BJ (cell line): ENCODE measurements at places on chromosomes 12 and 14. TPM values are rescaled to one million over a fixed set of nuclear protein-coding genes. Genes with fewer than 3 reads are reported as not detected.

GRCh38 chr14:56119201-56119981, 1.2 kb downstream of the PELI2 start:
- no peak for DNase-seq

DNA sequence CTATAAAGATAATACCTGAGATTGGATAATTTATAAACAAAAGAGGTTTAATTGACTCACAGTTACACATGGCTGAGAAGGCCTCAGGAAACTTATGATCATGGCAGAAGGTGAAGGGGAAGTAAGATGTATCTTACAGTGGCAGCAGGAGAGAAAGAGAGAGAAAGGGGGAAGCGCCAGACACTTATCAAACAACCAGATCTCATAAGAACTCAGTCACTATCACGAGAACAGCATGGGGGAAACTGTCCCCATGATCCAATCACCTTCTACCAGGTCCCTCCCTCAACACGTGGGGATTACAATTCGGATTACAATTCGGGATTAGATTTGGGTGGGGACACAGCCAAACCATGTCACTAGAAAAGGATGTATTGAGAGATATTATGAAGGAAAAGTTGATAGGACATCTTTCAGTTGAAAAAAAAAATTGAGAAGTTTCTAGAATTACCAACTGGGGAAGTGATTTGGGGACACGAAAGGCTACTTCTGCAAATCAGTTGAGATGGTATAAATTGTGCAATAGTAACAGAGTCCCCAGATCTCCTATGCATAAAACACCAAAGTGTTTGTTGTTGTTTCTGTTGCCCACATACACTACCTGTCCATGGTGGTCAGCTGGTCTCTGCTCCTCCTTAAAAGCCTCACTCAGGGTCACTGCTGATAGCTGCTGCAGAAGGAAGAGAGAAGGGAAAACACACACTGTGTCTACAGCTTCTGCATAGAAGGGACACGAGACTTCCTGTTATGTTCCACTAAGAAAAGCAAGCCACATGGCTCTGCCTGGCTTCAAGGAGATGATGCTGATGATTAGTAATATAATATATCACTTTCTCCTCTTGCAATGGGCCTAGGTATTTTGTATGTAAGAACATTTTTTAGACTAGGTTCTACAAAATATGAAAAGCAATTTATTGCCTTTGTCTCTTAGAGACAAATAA, 465.5 kb downstream of the PDZRN4 start:
- DNase-seq, result no peak

GRCh38 chr14:69662636-69663299, 51.4 kb downstream of the SUSD6 start:
- DNase-seq, result no peak

DNA sequence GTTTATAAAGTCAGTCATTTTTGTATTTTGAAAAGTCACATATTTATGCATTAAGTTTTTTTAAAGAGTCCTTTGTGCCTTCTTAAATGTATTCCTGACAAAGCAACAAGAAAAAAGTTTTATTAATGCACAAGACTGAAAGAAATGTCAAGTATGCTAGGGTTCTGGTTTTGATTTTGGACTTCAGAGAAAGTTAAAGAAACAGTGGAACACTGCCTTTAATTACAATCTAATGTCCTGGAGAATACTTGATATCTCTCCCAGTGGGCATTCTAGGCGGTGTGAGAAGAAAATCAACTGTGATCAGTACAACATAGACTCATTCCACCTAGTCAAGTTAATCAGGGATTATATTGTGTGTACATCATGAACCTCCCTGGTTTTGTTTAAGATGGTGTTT, 49.9 kb downstream of the PRICKLE1 start:
- DNase-seq, result peak; percentile 20

DNA sequence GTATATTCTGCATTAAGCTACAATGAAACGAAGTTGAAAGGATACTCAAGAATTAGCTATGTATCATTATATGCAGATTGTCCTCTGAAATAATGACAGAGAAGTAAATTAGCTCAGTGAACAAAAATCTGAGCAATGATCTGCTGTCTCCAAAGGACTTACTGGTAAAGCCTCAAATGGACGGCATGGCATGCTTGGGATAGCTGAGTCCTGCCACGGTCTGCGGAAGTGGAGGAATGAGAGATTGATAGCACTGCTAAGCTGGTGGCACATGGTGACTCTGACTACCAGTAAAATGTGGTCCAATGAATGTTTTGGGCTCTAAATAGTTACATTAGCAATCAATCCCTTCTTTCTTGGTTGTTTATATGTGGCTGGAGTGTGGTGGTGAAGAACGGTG, 3.7 kb upstream of the DENND5B start:
- no peak for DNase-seq

DNA sequence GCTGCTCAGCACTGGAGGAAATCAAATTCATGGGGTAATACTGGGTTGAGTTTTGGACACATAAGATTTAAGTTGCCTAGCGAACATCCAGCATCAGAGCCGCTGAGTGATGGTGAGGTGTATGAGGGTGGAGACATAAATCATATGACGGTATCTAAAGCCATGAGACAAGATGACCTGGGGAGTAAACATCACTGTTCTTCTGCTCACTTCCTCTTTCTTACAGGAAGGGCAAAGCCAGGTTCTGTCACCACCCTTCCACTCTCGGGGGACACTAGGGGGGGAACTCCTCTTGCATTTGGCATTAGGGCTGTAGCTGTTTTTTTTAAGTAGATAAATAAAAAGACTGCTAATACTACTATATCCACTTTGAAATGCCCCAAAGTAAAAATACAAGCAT, 24.0 kb downstream of the PRDM4 start:
- no peak for DNase-seq

DNA sequence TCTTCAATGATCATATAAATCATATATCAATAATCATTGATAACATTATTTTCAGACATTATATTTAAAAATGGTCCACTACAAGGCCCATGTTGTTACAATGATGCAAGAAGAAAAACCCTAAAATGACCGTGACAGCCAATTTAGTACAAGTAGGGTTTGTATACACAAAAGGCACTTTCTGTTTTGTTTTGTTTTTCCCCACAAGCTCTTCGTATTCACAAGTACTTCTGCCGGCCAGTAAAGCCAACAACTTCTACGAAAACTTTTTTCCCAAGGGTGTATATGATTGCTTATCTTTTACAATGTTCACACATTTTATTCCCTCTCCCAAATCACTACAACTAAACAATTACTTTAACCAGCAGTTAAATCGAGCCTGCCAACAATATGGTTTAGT, 9.6 kb downstream of the PTPRB start:
- no peak for DNase-seq

- DNase-seq, result no peak
These were observed 1123.6 kb upstream of the SEL1L start for GRCh38 chr14:82657186-82657675.

GRCh38 chr12:30155001-30155730, 371.4 kb upstream of the TMTC1 start:
- DNase-seq, result no peak

DNA sequence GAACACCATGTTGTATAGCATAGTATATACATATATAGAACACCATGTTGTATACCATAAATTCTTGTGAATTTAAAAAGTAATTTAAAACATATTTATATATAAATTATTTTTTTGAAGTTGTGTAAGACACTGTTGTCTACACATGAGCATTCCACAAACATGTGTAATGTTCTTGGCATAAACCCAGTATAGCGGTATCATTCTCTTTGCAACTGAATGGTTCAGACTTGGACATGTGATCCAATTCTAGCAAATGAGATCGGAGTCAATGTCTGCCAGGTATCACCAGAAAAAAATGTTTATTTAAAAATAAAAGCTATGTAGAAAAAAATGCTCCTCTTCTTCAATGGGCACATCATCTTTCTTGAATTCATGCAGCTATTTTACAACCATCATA, 33.9 kb downstream of the CEP290 start:
- no peak for DNase-seq

GRCh38 chr14:40362856-40363255, 930.6 kb upstream of the FBXO33 start:
- no peak for DNase-seq

DNA sequence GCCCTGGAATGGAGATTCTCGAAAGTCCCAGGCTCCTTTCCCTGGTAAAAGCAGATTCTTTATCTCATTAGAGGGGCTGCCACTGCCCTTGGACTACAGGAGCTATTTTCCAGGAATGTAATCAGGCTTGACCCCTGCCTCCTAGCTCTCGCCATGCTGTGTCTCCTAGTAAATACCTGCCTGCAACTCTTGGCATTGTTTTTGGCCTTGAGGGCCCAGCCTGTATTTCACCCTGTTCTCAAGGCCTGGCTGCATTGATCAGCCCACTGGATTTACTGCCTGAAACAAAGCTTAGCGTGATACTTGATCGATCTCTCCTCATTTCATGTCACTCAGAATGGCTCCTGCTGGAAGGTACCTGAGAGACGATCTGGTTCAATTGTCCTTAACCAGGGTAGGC, 273.7 kb downstream of the CACNA1C start:
- no peak for DNase-seq

DNA sequence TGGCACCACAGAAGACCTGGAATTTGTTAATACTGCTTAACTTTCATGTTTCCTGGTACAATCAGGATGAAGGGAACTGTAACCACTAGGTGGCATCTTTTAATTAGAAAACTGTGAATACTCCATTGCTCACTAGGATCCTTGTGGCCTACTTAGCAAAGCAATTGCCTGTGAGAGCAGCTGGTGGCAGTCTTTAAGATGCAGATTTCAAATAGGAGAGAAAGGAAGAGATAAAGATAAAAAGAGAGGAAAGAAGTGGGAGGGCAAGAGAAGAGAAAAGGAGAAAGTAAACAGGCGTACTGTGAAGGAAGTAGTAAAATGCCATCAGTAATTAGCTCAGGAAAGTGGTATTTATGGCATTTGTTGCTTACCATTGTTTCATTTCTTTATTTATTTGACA, 114.5 kb downstream of the RAD51B start:
- no peak for DNase-seq

DNA sequence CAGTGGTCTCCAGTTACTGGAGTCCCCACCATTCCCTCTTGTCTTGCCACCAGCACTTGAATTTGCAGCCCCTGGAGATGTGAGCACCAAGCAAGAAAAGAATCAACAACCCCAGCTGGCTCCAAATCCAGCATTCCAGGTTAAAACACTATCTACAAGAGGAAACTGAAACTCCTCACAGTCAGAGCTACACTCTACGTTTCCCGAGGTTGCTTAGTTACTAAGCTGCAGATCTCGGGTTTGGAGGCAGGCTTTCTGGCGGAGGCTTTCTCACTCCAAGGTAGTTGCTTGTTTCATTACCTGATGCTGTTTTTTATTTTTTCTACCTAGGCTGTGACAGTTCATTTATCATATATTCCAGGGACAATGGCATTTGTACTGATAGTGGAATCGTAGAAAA, 248.1 kb downstream of the GLT1D1 start:
- DNase-seq, result no peak

- no peak for DNase-seq
These were observed 70.8 kb downstream of the NCOR2 start for GRCh38 chr12:124496584-124496983.

GRCh38 chr14:87567618-87568295, 425.2 kb downstream of the GALC start:
- DNase-seq, result no peak

DNA sequence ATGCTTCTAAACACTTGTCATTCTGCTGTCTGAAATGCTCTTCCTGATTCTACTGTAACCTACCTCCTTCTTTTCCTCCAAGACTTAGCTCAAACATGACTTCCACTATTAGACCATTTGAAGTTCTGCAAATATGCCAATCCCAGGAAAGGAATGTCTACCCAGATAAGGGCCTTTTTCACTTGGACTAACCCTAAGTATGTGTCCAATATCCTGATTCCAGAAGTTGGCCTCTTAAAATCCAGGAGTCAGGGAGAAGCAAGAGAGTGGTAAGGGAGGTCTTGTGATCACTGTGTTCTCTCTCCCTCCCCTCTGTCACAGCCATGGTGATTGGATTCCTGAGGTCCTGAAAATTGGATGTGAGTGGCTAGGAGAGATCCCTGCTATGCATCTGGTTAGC, 30.2 kb downstream of the ADCY6 start:
- DNase-seq, result no peak

DNA sequence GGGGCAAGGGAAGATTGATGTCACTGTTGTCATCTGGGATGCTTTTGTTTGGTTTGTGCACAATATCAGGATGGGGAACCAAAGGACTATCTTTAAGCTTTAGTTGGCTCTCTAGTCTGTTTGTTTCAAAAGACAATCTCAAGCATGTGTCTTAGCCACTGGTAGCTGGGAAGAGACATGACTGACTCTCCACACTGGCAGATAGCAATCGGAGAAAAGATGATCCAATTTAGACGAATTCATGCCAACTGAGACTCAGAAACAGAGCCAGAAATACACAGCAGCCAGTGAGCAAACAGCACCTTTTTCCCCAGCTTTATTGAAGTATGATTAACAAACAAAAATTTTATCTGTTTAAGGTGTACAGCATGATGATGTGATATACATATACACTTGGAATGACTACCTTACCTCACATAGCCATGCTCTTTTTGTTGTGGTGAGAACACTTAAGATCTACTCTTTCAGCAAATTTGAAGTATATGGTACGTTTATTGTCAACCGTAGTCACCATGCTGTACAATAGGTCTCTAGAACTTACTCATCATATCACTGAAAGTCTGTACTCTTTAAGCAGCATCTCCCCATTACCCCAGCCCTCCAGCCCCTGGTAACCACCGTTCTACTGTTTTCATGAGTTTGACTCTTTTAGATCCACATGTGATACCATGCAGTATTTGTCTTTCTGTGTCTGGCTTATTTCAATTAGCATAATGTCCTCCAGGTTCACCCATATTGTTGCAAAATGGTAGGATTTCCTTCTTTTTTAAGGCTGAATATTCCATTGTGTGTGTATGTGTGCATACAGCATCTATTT, 50.6 kb downstream of the DUSP16 start:
- no peak for DNase-seq

- no peak for DNase-seq
These were observed 68.3 kb upstream of the CPM start for GRCh38 chr12:69001251-69001650.

- no peak for DNase-seq
These were observed 14.4 kb downstream of the PRKCH start for GRCh38 chr14:61335671-61336275.

- no peak for DNase-seq
These were observed 46.5 kb downstream of the CCER1 start for GRCh38 chr12:90908465-90908864.

GRCh38 chr12:109775172-109775881, 57.9 kb downstream of the TRPV4 start:
- no peak for DNase-seq

GRCh38 chr12:127811988-127812387, 455.0 kb upstream of the TMEM132C start:
- DNase-seq, result peak; percentile 59

DGLUCY gene
- 14.3 and 18.9 TPM in 2 replicates for polyA plus RNA-seq

PRH2 gene
- 0.18 TPM in 1 of 2 replicates, not detected in the other for polyA plus RNA-seq

LRP1-AS gene
- polyA plus RNA-seq, result not detected in 2 replicates

CISTR gene
- polyA plus RNA-seq, result not detected in 2 replicates

CLEC6A gene
- not detected in 2 replicates for polyA plus RNA-seq

SLC41A2 gene
- 1.2 and 2.9 TPM in 2 replicates for polyA plus RNA-seq

OTUB2 gene
- 1.1 and 1.2 TPM in 2 replicates for polyA plus RNA-seq

ANKS1B gene
- 0.27 TPM in 2 replicates for polyA plus RNA-seq

TAS2R46 gene
- polyA plus RNA-seq, result 0.09 and 0.11 TPM in 2 replicates

IFI27 gene
- polyA plus RNA-seq, result 4.1 and 6.5 TPM in 2 replicates

DAO gene
- not detected in 2 replicates for polyA plus RNA-seq

GLS2 gene
- 0.13 and 0.18 TPM in 2 replicates for polyA plus RNA-seq

ZNF268 gene
- polyA plus RNA-seq, result 9.9 and 16.2 TPM in 2 replicates

DCN gene
- 823 and 944 TPM in 2 replicates for polyA plus RNA-seq

AVPR1A gene
- polyA plus RNA-seq, result not detected in 2 replicates

IL31 gene
- polyA plus RNA-seq, result not detected in 2 replicates

APOF gene
- not detected in 2 replicates for polyA plus RNA-seq
